ENCODE measurements at places on chromosomes 12 and 14. TPM values are rescaled to one million over a fixed set of nuclear protein-coding genes. Genes with fewer than 3 reads are reported as not detected.

- peaks cover 86% of the 10 kb centered on the region for H3K4me1 ChIP-seq
- H3K36me3 ChIP-seq: no peaks in the 10 kb centered on the region
- H3K27me3 ChIP-seq: no peaks in the 10 kb centered on the region
- H3K4me3 ChIP-seq: no peak overlapping the region
Observed at GRCh38 chr14:68667313-68667791, 125.5 kb downstream of the ZFP36L1 start.

- H3K36me3 ChIP-seq: no peaks in the 10 kb centered on the region
- H3K27ac ChIP-seq: no peak overlapping the region
- no peak for DNase-seq
- no peak overlapping the region for H3K4me3 ChIP-seq
Observed at GRCh38 chr12:63103494-63104131, 47.4 kb downstream of the AVPR1A start.

DNA sequence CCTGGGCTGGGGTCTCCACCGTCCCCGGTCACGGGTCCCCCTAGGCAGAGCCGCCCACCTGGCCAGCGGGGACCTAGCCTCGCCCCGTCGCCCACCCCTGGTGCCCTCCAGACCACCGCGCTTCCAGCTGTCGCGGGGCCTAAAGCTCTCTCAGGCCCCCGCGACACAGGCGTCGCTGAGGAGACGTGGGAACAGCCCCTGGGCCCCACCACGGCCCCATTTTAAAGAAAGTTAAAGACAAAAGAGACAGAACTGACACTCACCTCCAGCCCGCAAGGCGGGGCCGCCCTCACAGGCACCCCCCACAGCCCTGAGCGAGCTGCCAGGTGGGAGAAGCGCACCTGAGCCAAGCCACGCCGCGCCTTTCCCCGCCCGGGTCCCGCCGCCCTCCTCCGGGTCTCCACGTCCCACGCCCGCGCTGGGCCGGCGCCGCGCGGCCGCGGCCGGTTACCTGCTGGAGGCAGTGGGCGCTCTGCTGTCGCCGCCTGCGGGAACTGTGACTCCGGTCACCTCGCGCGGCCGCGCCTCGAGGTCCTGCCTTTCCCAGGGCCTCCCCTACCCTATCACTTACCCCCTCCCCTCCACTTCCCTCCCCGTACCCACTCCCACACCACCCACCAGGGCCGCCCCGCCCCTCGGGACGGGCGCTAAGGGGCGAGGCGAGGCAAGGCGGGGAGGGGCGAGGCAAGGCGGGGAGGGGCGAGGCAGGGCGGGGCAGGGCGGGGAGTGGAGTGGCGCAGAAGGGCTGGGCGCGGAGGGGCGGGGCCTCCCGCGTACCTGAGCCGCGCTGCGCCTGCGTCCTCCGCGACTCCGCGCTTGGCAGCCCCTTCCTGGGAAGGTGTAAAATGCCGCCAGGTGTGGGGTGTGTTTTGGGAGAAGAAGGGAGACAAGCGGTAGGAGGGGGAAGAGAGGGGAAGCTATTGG lies 31.2 kb downstream of the TC2N start:
- H3K27ac ChIP-seq: peak overlapping the region; percentile 83
- peak; percentile 91 for DNase-seq
- peak overlapping the region; percentile 61 for H3K4me3 ChIP-seq
- H3K27me3 ChIP-seq: peaks cover 24% of the 10 kb centered on the region
- H3K36me3 ChIP-seq: no peaks in the 10 kb centered on the region
- H3K4me1 ChIP-seq: peaks cover 17% of the 10 kb centered on the region

DNA sequence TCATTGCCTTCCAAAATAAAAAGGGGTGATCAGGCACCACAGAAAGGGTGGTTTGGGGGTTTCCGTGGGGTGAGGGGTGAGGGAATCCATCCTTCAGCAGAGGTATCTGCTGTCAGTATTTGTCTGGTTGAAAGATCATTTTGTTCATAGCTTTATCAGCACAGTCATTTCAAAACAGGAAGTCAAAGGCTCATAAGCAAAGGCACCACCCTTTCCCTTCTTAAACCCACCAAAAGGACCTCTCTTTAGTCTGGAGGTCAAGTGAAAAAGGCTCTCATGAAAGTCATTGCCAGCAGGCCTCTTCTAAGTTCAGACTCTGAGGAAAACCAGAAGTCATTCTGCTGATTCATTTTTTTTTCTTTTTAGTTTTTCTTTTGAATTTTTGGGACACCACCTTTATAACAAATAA lies 6.2 kb downstream of the CHST11 start:
- no peak for DNase-seq
- H3K27me3 ChIP-seq: no peaks in the 10 kb centered on the region
- no peaks in the 10 kb centered on the region for H3K4me1 ChIP-seq
- no peak overlapping the region for H3K4me3 ChIP-seq
- no peaks in the 10 kb centered on the region for H3K36me3 ChIP-seq

DNA sequence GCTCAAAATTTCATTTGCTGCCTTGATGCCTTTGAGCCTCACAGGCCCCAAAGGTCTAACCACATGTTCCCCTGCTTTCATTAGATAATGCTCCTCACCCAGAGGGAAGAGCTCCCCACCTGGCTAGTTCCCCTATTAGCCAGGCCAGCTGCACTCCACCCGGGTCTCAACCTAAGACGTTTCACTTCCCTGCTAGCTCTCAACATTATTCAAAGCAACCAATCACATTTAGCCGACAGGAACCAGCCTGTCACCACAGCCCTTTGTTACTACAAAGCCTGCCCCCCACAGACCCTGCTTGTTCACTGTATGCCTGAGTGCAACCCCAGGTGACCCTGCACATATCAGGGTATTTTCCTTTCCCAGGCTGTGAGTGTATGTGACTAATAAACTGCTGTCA lies 78.6 kb downstream of the SLC15A5 start:
- no peaks in the 10 kb centered on the region for H3K27me3 ChIP-seq
- H3K4me3 ChIP-seq: no peak overlapping the region
- H3K27ac ChIP-seq: no peak overlapping the region
- no peaks in the 10 kb centered on the region for H3K36me3 ChIP-seq
- DNase-seq: no peak

DNA sequence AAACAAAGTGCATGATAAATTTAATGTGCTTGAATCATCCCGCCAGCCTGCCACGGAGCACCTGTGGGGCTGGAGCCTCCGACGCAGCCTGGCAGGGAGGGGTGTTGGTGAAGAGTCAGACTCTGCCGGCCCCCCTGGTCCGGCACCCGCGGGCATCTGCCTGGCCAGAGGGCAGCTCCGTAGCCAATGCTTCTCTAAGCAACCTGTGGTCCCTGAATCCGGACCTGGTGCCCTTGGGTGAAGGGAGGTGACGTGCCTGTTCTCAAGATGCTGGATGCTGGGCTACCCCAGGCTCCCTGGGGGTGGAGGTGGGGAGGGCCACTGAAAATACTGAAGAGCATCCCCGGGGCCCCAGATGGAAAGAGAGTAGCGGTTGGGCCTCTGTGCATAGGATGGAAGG lies 158.6 kb upstream of the C14orf180 start:
- H3K36me3 ChIP-seq: no peaks in the 10 kb centered on the region
- peak; percentile 50 for DNase-seq
- peaks cover 15% of the 10 kb centered on the region for H3K27me3 ChIP-seq
- H3K4me1 ChIP-seq: peaks cover 21% of the 10 kb centered on the region
- no peak overlapping the region for H3K27ac ChIP-seq

DNA sequence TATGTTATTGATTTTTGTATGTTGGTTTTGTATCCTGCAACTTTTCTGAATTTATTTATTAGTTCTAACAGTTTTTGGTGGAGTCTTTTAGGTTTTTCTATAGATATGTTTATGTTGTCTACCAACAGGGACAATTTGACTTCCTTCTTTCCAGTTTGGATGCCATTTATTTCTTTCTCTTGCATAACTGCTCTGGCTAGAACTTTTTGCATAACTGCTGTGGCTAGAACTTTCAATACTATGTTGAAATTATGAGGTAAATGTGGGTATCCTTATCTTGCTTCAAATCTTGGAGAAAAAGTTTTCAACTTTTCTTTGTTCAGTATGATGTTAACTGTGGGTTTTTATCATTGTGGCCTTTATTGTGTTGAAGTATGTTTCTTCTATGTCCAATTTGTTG lies 39.9 kb upstream of the PLBD1 start:
- no peak overlapping the region for H3K27ac ChIP-seq
- no peaks in the 10 kb centered on the region for H3K36me3 ChIP-seq
- no peaks in the 10 kb centered on the region for H3K4me1 ChIP-seq
- DNase-seq: no peak
- no peaks in the 10 kb centered on the region for H3K27me3 ChIP-seq

GRCh38 chr12:62605981-62606380 lies 139.4 kb downstream of the MON2 start:
- peaks cover 19% of the 10 kb centered on the region for H3K4me1 ChIP-seq
- H3K36me3 ChIP-seq: no peaks in the 10 kb centered on the region
- no peak overlapping the region for H3K4me3 ChIP-seq
- no peak overlapping the region for H3K27ac ChIP-seq

DNA sequence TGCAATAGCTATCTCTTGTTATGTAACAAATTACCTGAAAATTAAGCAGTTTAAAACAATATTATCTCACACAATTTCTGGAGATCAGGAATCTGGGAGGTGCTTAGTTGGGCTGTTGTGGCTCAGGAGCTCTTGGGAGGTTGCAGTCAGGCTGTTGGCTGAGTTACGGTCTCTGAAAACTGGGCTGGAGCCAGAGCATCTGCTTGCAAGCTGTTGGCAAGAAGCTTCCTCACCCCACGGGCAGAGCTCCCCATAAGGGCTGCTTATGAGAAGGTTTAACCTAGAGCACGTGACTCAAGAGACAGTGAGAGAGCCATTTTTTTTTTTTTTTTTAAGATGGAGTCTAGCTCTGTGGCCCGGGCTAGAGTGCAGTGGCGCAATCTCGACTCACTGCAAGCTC lies 346.8 kb downstream of the ATP23 start:
- H3K4me1 ChIP-seq: no peaks in the 10 kb centered on the region
- DNase-seq: no peak
- no peak overlapping the region for H3K4me3 ChIP-seq

PHETA1 gene
- 3.6 TPM for total RNA-seq

TSPAN19 gene
- not detected for total RNA-seq

CLEC1B gene
- total RNA-seq: not detected

ENDOU gene
- total RNA-seq: not detected
